ENCODE measurements at places on chromosomes 3 and 15. TPM values are rescaled to one million over a fixed set of nuclear protein-coding genes. Genes with fewer than 3 reads are reported as not detected.

GRCh38 chr3:193367868-193368267 lies 10.7 kb downstream of the ATP13A5 start:
- H3K4me3 ChIP-seq, result no peak overlapping the region
- no peak overlapping the region for H3K27ac ChIP-seq
- no peaks in the 10 kb centered on the region for H3K4me1 ChIP-seq
- no peaks in the 10 kb centered on the region for H3K36me3 ChIP-seq
- no peak for DNase-seq
- H3K27me3 ChIP-seq, result no peaks in the 10 kb centered on the region

GRCh38 chr3:16606398-16606797 lies 1.2 kb upstream of the DAZL start:
- no peaks in the 10 kb centered on the region for H3K4me1 ChIP-seq
- no peak for DNase-seq
- H3K27me3 ChIP-seq, result no peaks in the 10 kb centered on the region
- no peak overlapping the region for H3K27ac ChIP-seq

DNA sequence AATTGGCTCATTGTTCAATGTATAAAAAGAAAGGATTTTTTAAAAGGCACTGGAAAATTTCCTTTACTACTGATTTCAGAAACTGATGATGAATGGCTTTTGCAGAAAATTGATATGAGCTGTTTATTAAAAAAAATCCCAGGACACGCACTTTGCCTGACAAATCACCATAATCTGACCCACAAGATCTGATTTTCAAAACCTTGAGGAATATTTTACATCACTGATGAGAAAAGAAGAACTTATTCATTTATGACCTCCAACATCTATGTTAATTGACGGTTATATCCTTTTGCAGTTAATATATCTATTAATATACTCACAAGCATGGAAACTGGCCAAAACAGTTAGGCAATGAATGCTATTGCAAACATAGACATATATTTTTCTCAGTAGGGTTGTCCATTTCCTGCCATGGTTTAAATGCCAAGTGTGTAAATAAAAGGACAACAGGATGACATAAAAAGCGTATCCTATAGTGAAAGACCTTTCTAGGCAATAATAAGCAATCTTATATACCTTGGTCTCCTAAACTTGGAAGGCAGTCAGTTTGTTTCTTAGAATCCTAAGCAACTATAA lies 109.7 kb upstream of the SLC7A14 start:
- H3K27me3 ChIP-seq, result no peaks in the 10 kb centered on the region
- peak; percentile 91 for DNase-seq
- no peak overlapping the region for H3K4me3 ChIP-seq
- no peaks in the 10 kb centered on the region for H3K36me3 ChIP-seq

DNA sequence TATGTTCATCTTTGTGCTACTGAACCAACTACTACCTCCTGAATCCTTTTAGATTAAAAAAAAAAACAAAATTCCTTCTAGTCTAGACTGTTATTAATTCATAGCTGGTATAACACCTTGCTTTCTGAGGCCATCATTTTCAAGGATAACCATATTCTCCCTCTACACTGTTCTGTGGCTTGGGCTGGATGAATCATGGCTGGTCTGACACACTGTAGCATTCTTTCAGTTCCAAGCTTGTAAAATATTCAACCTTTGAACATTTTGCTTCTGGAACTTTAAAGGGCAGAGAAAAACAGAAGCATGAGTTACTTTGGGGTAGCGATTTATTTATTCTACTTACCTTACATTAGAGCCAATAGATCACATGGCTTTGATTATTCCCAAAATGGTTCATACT lies 7.6 kb downstream of the HSPBAP1 start:
- no peaks in the 10 kb centered on the region for H3K4me1 ChIP-seq
- no peak overlapping the region for H3K27ac ChIP-seq
- DNase-seq, result no peak
- no peak overlapping the region for H3K4me3 ChIP-seq

DNA sequence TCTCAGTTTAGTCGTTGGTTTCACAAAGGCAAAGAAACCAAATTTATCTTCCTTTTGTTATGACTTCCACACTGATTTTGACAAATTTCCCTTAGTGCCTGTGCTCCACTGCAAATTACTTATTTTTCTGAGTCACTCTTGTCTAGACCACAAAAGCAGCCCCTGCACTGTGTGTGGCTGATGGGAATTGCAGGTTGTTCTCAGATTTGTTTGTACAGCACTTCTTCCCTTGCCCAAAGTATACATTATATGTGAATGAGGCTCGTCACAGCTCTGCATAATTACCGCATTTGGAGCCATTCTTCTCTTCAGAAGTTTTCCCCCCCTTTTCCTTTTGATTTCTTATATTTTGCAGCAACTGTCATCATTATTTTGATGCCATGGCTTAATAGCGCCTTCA lies 354.2 kb upstream of the IL12A start:
- no peak for DNase-seq
- peaks cover 2% of the 10 kb centered on the region for H3K4me1 ChIP-seq
- no peak overlapping the region for H3K27ac ChIP-seq
- no peak overlapping the region for H3K4me3 ChIP-seq

- H3K36me3 ChIP-seq, result no peaks in the 10 kb centered on the region
- no peaks in the 10 kb centered on the region for H3K4me1 ChIP-seq
- no peak overlapping the region for H3K4me3 ChIP-seq
- no peak overlapping the region for H3K27ac ChIP-seq
- peaks cover 4% of the 10 kb centered on the region for H3K27me3 ChIP-seq
- no peak for DNase-seq
Measured at GRCh38 chr3:55728461-55729100, 241.5 kb upstream of the WNT5A start.

- H3K27me3 ChIP-seq, result no peaks in the 10 kb centered on the region
- H3K27ac ChIP-seq, result no peak overlapping the region
- peaks cover 14% of the 10 kb centered on the region for H3K4me1 ChIP-seq
- H3K36me3 ChIP-seq, result no peaks in the 10 kb centered on the region
- DNase-seq, result peak; percentile 29
Measured at GRCh38 chr15:96701877-96702276, 371.4 kb downstream of the NR2F2 start.

DNA sequence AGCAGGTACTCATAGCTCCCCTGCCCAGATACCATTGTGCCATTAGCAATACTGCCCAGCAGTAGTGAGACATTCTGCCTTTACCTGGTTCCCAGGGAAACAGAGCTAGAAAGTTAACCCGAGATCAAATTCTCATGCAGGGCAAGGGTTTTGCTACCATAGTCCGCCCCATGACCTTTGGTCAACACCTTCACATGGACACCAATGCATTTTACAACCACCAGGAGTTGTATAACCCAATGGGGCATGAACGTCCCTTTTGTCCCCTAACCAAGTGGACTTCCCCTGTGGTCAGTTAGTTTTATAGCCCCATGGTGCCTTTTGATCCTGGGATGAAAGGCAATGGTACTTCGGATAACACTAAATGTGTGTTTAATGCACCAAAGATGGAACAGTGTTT lies 151.7 kb upstream of the IQSEC1 start:
- no peaks in the 10 kb centered on the region for H3K36me3 ChIP-seq
- H3K4me1 ChIP-seq, result no peaks in the 10 kb centered on the region
- H3K27ac ChIP-seq, result no peak overlapping the region
- H3K4me3 ChIP-seq, result no peak overlapping the region
- DNase-seq, result no peak
- H3K27me3 ChIP-seq, result no peaks in the 10 kb centered on the region

DNA sequence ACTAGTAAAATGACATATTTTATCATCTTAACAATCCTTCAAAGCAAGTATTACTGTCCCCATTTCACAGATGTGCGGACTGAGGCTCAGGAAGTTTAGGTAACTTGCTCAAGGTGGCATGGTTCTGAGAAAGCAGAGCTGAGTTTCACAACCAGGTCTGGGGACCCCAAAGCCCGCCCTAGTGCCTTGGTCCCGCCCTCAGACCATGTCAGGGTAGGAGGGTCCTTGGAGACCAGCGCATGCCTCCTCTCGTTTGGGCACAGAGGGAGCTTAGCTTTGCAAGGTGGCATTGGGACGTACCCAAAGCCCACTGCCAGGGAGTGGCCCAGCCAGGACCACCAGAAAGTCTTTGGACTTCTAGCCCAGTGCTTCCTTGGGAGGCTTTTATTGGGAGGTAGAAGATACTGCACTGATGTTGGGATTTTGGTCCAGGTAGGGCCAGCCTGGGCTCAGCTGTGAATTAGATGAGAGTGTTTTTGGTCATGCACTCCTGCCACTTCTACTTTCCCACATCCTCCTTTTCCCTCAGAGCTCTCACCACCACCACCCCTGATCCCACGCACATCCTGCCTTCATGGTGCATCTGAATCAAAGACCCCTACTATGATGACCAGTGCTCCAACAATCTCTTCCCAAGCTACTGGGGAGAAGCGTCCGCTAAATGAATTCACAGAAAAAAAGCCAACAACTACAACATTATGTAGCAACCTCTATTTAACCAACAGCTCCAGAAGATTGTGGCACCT lies 307.9 kb downstream of the TLE3 start:
- no peaks in the 10 kb centered on the region for H3K36me3 ChIP-seq
- no peaks in the 10 kb centered on the region for H3K27me3 ChIP-seq
- DNase-seq, result no peak
- no peak overlapping the region for H3K27ac ChIP-seq
- H3K4me1 ChIP-seq, result peaks cover 3% of the 10 kb centered on the region

GRCh38 chr3:8972639-8973038 lies 9.4 kb upstream of the RAD18 start:
- H3K27ac ChIP-seq, result no peak overlapping the region
- DNase-seq, result no peak
- no peaks in the 10 kb centered on the region for H3K36me3 ChIP-seq
- no peaks in the 10 kb centered on the region for H3K4me1 ChIP-seq
- no peak overlapping the region for H3K4me3 ChIP-seq

GRCh38 chr15:57596978-57597377 lies 5.3 kb downstream of the MYZAP start:
- peak overlapping the region; percentile 79 for H3K27ac ChIP-seq
- no peak overlapping the region for H3K4me3 ChIP-seq
- no peak for DNase-seq
- H3K36me3 ChIP-seq, result no peaks in the 10 kb centered on the region
- H3K4me1 ChIP-seq, result peaks cover 23% of the 10 kb centered on the region

DNA sequence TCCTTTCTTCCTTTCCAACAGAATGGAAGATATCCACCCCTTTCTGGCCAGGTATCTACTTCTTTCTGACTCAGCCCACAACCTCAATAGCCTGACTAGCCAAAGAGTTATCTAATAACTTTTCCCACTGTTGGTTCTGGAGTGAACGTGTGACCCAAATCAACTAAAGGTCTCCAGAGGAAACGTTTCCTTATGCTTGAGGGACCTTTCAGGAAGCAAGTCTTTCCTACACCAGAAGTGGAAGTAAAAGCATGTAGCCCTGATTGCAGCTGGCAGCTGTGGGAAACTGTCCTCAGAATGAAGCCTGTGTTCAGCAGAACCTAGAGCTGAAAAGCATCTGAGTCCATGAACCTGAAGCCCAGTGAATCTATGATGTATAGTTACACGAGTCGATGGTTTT lies 34.7 kb upstream of the PHLDB2 start:
- no peaks in the 10 kb centered on the region for H3K36me3 ChIP-seq
- DNase-seq, result no peak
- H3K4me1 ChIP-seq, result no peaks in the 10 kb centered on the region
- no peak overlapping the region for H3K4me3 ChIP-seq
- no peak overlapping the region for H3K27ac ChIP-seq

- peak; percentile 25 for DNase-seq
- H3K36me3 ChIP-seq, result peaks cover 26% of the 10 kb centered on the region
- no peaks in the 10 kb centered on the region for H3K27me3 ChIP-seq
- no peaks in the 10 kb centered on the region for H3K4me1 ChIP-seq
- no peak overlapping the region for H3K4me3 ChIP-seq
Measured at GRCh38 chr15:63729115-63729884, 104.4 kb downstream of the HERC1 start.

DNA sequence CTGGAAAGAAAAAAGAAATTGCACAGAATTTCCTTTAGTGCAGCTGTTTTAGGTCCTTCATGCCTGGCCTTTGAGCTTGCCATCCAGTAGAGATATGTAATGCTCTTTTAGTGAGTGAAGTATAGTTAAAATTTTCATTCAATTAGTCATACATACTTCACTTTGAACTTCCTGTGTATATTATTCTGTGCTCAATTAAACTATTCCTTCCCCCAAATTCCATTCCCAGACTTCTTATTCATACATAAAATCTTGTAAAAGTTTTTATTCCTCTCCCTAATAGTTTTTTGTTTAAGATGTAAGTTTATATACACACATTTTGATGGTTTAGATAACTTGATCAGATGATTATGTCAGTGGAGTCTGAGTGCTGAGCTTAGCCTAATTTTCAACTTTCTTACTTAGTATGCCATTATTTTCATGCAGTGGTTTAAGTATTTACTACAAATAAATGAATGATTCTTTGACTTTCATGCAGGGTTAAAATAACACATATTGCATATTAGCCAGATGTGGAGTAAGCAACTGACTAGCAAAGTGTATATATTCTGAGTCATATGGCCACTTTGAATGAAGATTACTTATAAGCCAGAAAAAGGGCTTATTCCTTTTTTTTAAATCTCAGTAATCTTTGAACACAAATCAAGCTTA lies 42.5 kb upstream of the ABHD10 start:
- H3K27me3 ChIP-seq, result no peaks in the 10 kb centered on the region
- no peak overlapping the region for H3K27ac ChIP-seq

DNA sequence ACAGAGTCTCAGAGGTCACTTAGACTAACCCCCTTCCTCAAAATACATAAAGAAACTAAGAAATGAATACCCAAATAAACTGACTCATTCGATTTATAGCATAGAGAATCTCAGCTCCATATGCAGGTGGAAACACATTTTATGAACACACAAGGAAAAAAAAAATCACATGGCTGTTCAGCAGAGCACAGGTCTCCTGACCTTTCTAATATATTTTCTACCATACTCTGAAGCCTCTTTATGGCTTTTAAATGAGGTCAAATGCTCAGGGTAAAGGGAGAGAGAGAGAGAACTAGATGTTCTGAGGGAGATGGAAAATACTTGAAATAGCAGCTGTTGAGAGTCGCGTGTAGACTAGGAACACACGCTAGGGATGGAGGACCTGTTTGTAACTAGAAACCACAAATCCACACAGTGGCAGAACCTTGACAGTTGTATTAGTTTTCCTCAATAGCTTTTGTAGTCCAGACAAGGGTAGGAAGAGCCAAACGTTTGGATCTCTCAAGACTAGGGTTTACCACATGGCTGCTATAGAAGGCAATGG lies 165.3 kb downstream of the FMN1 start:
- no peak for DNase-seq
- H3K27ac ChIP-seq, result no peak overlapping the region
- no peaks in the 10 kb centered on the region for H3K27me3 ChIP-seq
- no peak overlapping the region for H3K4me3 ChIP-seq
- H3K36me3 ChIP-seq, result no peaks in the 10 kb centered on the region
- peaks cover 3% of the 10 kb centered on the region for H3K4me1 ChIP-seq

- no peak for DNase-seq
- no peak overlapping the region for H3K4me3 ChIP-seq
- H3K36me3 ChIP-seq, result peaks cover 30% of the 10 kb centered on the region
- no peaks in the 10 kb centered on the region for H3K4me1 ChIP-seq
- H3K27me3 ChIP-seq, result no peaks in the 10 kb centered on the region
Measured at GRCh38 chr15:22922003-22922402, 58.2 kb downstream of the CYFIP1 start.

Gene GOLGA6L10
- total RNA-seq, result 2.6 TPM

Gene CHCHD6
- total RNA-seq, result 22.6 TPM

Gene LRTM1
- total RNA-seq, result not detected

Gene SST
- not detected for total RNA-seq

Gene GOLGA8G
- not detected for total RNA-seq

Gene P2RY13
- total RNA-seq, result 5.7 TPM

Gene NRROS
- total RNA-seq, result 17.6 TPM

Gene TBC1D5
- total RNA-seq, result 57.8 TPM

Gene KCNMB3
- total RNA-seq, result 2.8 TPM
